ENCODE measurements at places on chromosomes 1 and 21.

DNA sequence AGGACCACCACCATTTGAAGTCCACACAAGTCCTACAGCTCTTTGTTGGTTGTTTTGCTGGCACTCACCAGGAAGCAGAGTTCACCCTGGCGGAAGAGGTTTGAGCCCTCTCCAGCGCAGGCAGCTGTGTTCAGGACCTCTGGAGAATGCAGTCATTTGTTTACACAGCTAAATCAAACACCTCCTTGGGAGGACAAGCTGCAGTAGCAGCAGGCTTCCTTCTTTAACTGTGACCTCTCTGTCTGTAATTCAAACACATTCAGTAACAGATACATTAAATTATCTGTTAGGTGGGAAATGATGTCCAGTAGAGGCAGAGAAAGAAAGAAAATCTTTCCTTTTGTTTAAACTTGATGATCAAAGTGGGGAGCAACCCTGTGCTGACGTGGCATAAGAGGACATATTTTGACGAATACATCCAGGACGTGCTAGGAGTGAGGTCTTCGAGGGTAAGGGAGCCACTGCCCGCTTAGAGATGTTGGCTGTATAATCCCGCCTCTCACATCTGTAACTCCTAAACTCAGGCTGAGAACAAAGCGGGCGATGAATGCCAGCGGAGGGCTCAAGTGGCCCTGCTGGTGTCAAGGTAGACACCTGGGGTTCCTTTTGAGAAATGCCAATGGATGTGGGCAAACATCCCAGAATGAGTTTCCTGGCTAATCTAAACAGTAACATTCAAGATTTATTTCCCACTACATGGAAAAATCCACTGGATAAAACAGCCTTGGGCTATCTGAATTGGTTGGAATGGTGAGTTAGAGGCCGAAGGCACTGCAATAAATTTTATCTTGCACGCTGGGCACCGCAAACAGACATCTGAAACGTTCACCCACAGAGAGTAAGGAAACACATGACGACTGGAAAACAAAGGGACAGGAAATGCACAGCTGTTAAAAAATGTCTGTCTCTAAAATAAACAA lies 51.7 kb downstream of the ABCA4 start:
- no peak for DNase-seq

DNA sequence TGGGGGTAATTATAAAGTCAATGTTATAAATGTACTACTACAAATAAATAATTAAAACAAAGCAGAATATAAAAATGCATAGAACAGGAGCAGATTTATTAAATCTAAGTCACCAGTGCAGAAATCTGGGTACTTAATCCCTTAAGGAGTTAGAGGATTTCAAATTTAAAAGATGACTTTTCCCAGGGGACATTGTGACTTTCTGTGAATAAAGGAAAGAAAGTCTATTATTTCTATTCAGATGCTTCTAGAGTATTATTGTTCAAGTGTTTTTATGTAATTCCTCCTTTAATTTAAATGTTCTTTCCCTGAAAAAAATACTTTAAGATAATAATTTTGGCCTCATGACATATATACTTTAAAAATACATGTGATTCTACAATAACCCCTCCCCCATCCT lies 43.4 kb downstream of the SYDE2 start:
- no peak for DNase-seq

DNA sequence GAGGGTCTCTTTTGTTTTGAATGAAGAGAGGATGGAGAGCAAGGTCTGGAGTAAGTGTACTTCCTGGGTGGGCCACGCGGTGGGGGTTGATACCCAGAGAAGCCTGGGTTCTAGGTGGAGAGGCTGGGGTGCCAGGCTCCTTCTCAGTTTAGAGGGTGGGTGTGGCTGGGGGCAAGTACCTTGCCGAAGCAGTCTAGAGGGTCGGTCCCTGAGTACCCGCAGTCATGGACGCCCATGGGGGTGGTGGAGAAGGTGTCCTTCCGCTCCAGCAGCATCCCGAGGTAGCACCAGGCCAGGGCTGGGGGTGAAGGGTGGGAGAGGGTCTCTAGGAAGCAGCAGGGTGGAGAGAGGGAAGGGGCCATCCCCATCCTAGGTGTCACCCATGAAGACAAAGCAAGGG lies 14.3 kb downstream of the TTC22 start:
- DNase-seq, result no peak

GRCh38 chr21:43982489-43983078 lies 29.5 kb upstream of the TRAPPC10 start:
- no peak for DNase-seq

GRCh38 chr1:167428395-167428794 lies 89.9 kb downstream of the CD247 start:
- no peak for DNase-seq
